ENCODE measurements at places on chromosomes 16 and 17.

DNA sequence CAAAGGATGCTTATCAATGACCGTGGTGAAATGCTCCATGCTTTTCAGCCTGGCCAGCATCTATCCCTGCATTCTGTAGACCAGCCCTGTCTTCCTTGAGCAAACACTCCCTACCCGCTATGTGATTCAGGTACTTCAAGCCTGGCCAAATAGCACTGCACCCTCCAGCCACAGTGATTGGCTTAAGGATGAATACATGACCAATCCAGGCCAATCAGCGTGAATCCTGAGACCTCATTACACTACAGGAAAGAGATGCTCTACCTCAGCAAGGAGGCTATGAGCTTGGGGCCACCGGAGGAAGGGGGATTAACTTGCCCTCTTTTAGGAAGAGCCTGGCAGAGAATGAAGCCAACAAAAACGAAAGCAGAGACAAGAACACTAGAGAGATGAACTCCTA, 162.5 kb downstream of the ZNF423 start:
- DNase-seq, result no peak

DNA sequence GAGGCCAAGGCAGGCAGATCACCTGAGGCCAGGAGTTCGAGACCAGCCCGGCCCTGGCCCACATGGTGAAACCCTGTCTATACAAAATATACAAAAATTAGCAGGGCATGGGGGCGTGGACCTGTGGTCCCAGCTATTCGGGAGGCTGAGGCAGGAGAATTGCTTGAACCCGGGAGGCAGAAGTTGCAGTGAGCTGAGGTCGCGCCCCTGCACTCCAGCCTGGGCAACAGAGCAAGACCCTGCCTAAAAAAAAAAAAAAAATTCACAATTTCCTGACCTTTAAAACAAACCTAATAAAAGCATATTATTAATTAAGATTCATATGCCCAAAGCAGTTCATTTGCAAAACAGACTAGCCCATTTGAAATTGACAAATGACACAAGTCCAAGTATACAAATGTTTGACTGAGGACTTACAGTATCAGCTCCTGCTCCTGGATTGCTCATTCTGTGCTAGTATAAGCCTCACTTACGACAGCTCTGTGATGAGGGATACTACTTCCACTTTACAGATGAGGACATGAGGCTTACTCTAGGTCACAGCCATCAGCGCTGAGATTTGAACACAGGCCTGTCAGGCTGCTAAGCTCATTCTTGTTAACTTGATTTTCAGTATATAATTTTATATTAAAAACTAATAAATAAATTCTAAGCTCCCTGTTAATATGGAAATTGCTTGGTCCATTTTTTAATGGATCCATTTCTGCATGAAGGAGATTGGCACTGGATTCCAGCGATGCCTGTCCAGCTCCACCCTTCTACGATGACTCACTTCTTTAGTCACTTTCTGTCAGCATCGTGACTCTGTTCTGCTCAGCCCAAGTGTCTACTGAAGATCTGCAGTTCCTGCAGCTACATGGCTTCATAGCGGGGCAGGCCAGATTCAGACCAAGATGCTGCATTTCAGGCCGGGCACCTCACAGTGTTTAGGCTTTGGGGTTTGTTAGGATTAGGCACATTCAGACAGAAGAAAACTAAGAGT, 88.2 kb downstream of the WDR59 start:
- DNase-seq, result peak; percentile 42

GRCh38 chr16:48997081-48997615, 284.5 kb downstream of the CBLN1 start:
- DNase-seq, result no peak

DNA sequence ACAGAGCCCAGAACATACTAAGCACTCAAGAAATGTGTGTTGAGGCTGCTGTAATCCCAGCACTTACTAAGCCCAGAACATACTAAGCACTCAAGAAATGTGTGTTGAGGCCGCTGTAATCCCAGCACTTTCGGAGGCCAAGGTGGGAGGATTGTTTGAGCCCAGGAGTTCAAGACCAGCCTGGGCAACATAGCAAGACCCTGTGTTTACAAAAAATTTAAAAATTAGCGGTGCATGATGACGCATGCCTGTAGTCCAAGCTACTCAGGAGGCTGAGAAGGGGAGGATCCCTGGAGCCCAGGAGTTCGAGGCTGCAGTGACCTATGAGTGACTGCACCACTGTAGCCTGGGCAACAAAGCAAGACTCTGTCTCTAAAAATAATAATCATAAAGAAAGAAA, 6.7 kb upstream of the ZDHHC1 start:
- DNase-seq, result no peak

GRCh38 chr16:29992344-29992967, 3.0 kb downstream of the HIRIP3 start:
- peak; percentile 39 for DNase-seq

DNA sequence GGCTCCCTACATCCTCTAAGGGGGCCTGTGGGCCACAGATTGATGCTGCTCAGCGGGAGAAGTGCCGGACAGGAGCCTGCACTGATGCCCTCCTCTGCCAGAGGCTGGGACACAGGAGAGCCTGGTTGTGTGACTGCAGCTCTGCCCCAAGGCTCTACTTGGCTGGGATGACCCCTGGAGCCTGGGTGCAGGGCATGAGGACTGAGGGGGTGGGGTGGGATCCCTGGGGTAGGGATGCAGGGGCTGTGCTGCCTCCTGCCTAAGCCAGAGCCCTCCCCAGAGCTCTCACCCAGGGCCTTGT, 577 bp downstream of the EVPLL start:
- no peak for DNase-seq

DNA sequence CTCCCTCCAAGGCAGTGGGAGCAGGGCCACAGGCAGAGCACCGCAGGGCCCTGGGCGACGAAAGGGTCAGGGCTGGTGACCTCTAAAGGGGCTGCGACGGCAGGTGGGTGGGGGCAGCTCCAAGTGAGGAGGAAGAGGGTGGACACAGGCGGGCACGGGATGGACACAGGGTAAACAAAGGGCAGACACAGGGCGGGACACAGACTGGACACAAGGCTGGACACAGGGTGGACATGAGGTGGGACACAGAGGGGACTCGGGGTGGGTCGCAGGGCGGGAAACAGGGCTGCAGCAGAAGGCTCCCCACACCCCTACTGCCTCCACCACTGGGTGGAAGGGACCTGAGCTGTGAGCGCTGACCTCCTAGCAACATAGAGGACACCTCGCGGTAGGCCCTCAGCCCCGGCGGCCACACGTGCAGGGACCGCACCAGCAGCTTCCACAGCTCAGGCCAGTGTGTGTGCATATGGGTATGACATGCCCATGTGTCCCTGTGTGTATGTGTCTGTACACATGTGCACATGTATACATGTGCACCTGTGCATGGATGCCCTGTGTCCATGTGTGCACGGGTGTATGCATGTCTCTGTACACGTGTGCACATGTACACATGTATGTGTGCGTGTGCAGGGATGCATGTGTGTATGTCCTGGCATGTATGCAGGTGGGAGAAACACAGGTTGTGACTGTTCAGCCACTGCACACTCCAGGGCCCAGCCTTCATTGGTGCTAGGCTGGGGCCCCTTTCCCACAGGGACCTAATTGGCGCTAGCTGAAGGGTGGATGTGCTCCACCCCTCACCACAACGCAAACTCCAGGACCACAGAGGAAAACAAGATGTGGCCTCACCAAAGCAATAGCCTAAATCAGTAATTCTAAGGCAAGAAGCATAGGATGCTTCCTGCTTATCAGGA, 7.6 kb downstream of the LMF1 start:
- no peak for DNase-seq

DNA sequence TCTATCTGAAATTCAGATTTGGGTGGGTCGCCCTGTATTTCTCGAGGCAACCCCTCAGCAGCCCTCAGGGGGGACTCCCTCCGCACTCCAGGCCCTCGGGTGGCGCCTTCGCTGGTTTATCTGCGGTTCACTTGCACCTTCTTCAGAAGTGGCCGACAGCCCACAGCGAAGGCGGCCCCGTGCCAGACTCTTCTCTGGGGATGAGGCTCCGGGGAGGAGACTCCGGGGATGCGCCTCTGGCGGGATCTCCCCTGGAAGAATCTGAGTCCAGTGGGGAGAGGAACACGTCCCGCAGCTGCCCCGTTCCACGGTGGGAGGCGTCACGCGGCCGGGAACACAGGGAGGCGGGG, 63.9 kb upstream of the DNAJA2 start:
- peak; percentile 16 for DNase-seq

GRCh38 chr17:63537001-63537400, 13.3 kb upstream of the DCAF7 start:
- no peak for DNase-seq

- no peak for DNase-seq
These were observed 59.6 kb downstream of the HAPSTR1 start for GRCh38 chr16:9151074-9151473.

GRCh38 chr17:43393944-43394482, 4.8 kb upstream of the ARL4D start:
- DNase-seq, result peak; percentile 92

- peak; percentile 60 for DNase-seq
These were observed 2.6 kb downstream of the MFSD11 start for GRCh38 chr17:76740329-76741118.

- no peak for DNase-seq
These were observed 102.4 kb downstream of the MAP2K6 start for GRCh38 chr17:69516911-69517310.

GRCh38 chr17:17420082-17420481, 56.7 kb upstream of the MED9 start:
- no peak for DNase-seq

GRCh38 chr17:6475411-6475810, 31.2 kb downstream of the PIMREG start:
- DNase-seq, result no peak

GRCh38 chr17:64355536-64356303, 34.9 kb downstream of the PECAM1 start:
- DNase-seq, result peak; percentile 64

- DNase-seq, result peak; percentile 26
These were observed 10.3 kb upstream of the MED13 start for GRCh38 chr17:62075308-62075815.

- no peak for DNase-seq
These were observed 41.5 kb downstream of the ARHGAP44 start for GRCh38 chr17:12830777-12831247.

DNA sequence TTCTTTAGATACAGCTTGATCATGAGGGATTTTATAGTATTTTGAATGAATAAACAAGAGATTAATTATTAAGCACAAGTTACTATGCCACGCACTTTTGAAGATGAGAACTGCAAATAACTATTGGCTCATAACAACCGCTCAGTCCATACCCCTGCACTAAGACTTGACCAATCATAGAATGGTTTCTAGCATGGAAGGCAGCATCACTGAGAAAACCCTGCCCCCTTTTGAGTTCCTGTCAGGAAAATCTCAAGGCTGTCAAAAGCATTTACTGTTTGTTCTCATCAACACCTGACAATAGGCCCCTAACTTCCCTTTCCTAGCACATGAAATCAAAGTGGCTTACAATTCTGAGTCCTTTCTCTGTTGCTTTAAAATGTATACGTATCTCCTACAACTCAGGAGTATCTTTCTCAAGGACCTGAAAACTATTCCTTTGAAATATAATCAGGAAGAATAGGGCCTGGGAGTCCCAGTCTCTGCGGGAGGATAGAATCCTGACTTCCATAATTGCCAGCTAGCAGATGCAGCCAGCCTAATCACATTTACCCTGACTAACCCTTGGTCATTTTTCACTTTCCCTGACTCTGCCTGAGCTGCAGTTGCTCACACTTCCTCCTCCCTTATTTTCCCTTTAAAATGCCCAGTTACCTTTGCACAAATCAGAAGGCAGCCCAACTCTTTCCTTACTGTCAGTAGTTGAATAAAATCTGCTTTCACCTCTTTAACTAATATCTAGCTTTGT, 9.1 kb upstream of the MMD start:
- no peak for DNase-seq

- DNase-seq, result peak; percentile 78
These were observed 12.4 kb downstream of the ITGB3 start for GRCh38 chr17:47265983-47266541.

DNA sequence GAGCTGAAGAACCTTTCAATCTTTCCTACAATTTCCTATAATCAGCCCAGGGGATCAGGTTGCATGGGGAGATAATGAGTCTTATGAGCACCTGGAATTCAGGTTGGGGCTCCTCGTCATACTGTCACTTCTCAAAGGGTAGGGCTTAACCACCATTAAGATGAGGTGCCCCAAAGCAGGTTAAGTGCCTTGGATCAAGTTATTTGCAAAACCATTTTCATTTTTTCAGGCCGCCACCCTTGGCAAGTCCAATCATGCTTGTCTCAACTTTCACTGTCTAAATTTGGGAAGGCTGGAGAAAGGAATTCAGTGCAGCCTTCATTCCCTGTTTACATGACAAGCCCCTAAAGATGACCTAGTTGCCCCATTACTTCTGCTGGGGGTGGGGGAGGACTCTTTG, 44.9 kb upstream of the TANGO6 start:
- no peak for DNase-seq

DNA sequence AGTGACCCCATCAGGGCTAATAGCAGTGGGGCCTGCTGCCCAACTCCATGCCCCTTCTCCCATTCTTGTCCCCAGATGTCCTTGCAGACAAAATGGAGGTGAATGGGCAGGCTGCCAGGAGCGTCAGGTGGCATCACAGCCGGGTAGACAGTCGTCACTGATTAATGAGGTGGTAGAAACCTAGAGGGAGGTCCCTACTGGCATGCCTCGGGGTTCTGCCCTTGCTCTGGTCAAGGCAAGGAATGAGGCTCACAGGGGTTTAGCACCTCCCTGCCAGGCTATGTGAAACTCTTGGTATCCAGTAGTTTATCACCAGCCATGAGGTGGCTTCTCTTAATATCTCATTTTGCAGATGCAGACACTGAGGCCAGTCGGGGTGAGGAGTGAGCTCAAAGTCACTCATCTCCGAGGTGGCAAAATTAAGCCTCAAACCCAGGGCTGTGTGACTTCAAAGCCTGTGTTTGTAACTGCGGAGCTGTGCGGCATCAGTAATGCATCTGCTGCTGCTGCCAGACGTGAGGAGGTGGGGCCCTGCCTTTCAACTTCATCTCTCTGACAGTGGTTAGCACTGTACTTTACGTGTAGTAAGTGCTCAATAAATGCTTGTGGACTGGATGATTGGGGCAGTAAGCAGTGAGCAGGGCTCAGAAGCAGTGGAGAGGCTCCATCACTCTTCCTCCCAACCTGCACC, 21.3 kb downstream of the RAI1 start:
- DNase-seq, result no peak

DNA sequence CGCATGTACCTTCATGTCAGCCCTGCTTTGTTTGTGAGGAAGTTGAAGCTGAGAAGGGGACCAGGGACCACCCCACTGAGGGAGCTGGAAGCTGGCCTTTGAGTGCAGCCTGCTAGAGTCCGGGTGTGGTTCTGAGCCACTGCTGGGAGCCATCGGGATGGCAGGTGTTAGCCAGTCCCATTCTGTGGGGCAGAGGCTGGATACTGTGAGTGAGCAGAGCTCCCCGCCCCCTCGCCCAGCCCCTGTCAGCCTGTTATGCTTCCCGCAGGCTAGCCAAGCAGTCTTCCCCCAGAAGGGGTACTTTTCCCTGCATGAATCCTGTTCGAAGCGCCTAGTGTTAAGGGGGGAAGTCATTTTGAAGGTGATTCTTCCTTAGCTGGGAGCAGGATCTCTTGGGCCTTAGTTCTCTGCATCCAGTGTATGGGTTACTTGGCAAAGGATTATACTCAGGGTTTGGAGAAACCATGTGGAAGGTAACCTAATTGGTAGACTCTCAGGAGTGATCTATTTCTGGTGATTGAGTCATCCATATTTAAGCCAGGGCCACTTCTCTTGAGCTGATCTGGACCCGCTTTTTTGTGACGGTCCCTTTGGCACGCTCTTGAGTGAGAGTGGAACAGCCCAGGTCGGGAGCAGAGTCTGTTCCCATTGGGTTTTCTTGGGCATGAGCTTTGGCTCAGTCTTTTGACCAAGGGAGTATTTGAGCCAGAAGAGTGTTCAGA, 23.8 kb downstream of the AKAP1 start:
- DNase-seq, result no peak

- DNase-seq, result no peak
These were observed 23.6 kb downstream of the ABCA6 start for GRCh38 chr17:69117855-69118784.

Measured in fibroblast of pulmonary artery (primary cell).